IMR-90 (cell line): ENCODE measurements at places on chromosomes 7 and 10.

DNA sequence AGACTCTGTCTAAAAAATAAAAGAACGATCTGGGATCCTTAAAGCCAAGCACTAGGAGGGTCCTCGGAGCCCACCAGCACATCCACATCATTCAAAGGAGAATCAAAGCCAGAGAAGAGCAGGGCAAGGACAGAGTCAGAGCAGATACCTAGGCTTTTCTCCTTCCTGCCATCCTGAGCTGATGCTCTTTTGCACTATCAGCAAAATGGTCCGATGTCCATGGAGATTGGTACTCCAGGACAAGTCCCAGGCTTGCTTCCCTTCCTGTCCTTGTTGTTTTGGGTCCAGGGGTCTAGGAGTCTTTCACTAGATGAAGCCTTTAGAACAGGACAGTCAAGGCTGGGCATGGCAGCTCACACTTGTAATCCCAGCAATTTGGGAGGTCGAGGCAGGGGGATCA lies 58.0 kb upstream of the ELN start:
- no peak for DNase-seq

DNA sequence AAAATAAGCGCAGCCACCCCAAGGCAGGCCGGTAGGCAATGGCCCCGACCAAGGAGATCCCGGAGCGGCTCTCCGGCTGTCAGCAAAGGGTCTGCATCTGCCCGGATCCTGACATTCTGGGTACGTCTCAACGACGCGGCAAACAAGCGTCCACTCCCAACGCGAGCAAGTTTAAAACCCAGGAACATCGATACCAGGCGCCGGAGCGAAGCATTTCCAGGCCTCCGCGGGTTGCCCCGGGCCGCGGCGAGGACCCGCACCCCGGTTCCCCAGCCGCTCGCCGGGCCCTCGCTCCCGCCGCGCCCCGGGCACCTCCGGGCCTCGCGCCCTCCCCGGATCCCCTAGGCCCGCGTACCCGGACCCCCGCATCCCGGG lies 453 bp downstream of the URGCP start:
- peak; percentile 34 for DNase-seq

DNA sequence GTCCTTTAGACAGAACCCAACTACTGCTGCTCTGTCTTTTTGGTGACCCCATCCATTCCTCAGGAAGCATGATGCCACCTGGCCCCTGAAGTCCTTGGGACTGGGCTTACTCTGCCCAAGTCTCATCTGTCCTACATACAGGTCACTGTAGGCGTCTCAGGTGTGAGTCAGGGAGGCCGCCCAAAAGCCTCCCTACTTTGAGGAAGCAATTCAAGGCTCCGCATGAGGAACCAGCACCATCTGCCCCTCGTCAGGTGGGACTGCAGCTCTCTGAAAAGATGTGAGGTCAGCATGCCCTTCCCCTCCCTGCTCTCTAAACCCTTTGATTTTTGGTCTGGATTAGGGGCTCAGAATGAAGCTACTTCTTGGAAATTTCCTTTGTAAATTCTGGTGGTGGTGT lies 354.8 kb downstream of the CXCL12 start:
- DNase-seq, result no peak

GRCh38 chr10:133133471-133134231 lies 26.4 kb upstream of the KNDC1 start:
- DNase-seq, result no peak

DNA sequence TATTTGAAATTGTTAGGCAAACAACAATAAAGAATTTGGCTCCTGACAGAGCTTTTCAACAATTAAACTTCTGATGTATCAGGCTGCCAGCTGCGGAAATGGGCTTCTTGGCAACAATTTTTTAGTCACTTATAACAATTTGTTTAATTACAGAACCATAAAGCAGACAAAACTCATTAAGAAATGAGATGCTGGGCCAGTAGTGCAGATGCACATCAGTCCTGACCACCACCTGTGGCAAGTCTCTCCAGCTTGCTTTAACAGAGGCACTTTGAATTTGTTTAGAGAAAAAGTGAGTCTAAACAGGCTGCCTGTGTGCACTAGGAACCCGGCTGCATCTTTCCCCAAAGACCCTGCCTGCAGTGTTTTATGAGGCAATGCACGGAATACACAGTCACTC lies 1124.4 kb downstream of the NXPH1 start:
- no peak for DNase-seq

DNA sequence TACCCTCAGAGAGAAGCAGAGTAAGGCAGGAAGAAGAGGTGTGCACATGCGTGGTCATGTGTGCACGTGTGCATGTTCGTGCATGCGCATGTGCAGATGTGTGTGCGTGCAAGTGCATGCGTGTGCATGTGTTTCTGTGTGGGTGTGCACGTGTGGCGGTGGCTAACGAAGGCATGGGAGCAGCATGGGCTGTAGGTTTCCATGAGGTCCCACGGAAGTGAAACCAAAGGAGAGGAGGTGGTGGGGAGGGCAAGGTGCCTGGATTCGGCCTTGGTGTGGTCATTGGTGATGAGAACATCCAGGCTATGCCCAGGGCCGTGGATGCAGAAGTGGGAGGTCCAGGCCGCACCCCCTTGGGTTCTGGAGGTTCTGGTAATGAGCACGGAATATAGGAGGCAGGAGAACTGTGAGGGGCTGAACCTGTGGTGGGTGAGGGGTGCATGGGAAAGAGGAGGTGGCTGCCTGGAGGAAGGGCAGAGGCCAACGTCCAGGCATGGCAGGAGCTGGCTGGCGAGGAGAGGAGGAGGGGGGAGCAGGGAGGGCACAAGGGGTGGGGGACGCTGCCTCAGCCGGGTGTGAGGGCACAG lies 2.4 kb upstream of the INPP5A start:
- no peak for DNase-seq

DNA sequence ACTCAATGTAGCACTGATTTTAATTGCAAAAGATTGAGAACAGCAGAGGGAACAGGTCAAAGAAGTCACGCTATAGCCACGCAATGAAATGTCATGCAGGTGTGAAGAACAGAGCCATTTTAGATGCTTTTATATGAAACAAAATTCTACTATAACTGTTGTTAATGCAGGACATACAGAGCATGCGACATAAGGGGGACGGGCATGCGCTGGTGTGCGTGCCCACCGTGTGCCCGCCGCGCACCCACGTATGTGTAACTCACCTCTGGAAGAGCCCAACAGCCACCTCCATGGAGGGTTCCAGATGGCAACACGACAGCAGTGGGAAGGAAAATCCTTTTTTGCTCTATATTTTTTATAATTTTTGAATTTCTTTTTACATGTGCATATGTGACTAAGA lies 410.0 kb upstream of the RNF32 start:
- no peak for DNase-seq

DNA sequence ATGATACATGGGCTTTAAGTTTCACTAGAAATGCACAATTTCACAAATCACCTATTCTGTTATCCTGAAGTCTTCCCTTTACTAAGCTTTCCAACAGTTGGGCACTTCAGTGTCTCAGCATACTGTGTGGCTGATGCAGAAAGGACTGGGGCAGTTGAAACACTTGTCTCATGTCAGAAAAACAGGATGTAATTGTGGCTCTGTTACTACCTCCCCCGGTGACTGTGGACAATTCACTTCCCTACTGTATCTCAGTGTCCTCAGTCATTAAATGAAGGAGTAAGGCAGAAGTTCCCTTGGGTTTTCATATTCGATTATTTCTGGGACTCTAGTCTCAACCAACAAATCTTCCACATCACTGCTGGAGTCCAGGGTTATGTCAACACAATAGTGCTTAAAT lies 17.9 kb downstream of the ANKRD22 start:
- DNase-seq, result no peak

DNA sequence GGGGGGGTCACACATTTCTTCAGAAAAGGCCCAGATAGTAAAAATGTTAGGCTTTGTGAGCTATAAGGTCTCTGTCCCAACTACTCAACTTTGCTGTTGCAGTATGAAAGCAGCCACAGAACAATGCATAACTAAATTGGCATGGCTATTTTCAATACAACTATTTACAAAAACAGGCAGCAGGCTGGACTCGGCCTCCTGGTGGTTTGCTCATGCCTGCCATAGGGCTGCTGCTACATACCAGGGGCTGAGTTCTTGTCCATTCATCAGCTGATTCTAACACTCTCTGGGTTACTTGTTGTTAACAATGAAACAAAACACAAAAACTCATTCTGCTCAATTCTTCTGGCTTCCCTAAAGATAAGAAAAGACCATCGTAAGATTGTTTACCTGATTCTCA lies 109.4 kb upstream of the ADAM12 start:
- DNase-seq, result no peak

- DNase-seq, result peak; percentile 59
Observed at GRCh38 chr10:184911-185310, 49.7 kb downstream of the ZMYND11 start.

DNA sequence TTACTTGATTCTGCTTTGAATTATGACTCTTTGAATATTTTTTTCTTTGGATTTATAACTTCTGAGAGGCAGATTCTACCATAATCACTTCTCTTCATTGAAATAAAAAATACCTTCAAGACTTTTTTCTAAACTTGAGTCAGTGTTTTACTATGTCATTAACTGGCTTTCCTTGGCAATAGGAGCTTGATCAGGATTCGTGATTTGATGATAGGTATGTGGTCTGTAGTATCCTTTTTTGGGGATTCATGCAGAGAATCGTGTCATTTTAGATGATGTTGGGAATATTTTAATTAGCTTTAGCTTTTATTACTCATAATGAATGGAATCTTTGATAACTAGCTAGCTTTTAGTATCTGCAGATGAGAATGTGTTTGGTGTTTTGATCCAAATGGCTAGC lies 83.3 kb downstream of the PHTF2 start:
- no peak for DNase-seq

DNA sequence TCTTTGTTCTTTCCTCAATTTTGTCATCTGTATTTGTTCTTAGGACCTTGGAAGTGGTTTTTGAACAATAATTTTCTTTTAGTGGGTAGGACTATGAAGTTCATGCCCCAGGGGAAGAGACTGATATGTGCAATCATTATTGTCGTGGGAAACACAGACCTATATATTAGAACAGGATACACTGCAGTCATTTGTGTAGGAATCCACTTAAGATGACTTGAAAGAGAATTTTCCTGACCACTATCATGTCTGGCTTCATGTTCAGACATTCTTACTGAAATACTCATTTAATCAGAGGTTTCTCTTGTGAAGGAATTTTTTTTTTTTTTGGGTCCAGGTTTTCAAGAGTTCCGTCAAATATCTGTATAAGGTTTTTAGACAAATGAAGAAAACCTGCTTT lies 163.6 kb downstream of the SUGCT start:
- DNase-seq, result peak; percentile 73

DNA sequence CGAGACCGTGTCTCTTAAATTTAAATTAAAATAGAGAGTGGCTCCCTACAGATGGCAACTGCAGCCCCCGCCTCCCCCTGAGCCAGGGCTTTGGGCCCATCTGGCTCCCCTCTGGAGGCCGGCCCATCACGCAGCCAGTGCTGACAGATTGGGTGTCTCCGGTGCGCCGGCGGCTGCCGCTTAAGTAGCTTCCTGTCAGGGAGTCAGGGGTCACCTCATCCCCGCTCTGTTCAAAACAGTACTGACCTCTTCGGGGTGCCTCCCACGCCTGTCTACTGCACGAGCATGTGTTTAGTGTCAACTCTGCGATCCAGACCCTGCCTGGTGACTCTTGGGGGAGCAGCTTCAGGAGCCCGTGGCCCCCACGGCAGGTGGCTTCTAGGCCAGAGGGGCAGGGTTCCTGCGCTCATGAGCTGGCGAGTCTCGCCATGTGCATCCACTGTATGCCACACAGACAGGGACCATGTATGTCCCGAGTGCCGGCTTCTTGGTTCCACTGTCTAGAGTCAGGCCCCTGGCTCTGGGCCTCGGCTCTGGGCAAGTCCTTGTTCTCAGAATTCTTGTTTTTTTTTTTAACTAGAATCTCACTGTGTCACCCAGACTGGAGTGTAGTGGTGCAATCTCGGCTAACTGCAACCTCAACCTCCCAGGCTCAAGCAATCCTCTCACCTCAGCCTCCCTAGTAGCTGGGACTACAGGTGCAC lies 36.1 kb downstream of the KCTD7 start:
- DNase-seq, result no peak

DNA sequence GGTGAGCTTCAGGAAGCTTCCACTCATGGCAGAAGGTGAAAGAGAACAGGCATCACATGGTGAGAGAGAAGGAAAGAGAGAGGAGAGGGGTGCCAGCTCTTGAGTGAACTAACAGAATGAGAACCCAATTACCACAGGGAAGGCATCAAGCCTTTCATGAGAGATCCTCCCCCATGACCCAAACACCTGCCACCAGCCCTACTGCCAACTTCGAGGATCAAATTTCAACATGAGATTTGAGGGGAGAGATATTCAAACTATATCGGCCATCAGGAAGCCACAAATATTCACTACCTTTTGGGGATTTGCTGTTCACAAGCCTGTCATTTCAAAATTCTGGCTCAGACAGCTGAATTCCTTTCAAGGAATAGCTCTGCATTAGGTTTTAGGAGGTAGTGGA lies 39.9 kb upstream of the SMNDC1 start:
- no peak for DNase-seq

DNA sequence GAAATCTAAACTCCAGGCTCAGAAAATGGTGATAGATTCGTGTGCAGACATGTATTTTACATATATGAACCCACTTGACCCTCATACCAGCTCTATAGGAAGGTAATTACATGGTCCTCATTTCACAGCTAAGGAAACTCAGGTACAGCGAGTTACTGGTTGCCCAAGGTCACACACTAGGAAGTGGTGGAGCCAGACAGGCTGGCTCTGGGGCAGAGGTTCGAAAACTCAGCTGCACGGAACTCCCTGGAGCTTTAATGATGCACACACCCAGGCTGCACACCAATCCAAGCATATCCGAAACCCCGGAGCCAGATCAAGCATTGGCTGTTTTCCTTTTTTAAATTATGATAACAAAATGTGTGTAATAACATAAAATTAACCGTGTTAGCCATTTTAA lies 172.4 kb downstream of the COBL start:
- no peak for DNase-seq

- no peak for DNase-seq
Observed at GRCh38 chr7:108535257-108535656, 9.3 kb upstream of the PNPLA8 start.

GRCh38 chr10:123136806-123137642 lies 1.3 kb downstream of the HMX3 start:
- DNase-seq, result no peak

- DNase-seq, result peak; percentile 10
Observed at GRCh38 chr10:127889605-127890195, 3.0 kb downstream of the CLRN3 start.

GRCh38 chr7:101390901-101391301 lies 28.2 kb downstream of the COL26A1 start:
- no peak for DNase-seq

- DNase-seq, result no peak
Observed at GRCh38 chr7:47362984-47363383, 218.9 kb downstream of the TNS3 start.

GRCh38 chr7:122543891-122544290 lies 155.0 kb downstream of the RNF133 start:
- no peak for DNase-seq

GRCh38 chr10:88089498-88089897 lies 226.1 kb downstream of the PTEN start:
- DNase-seq, result no peak

GRCh38 chr7:28579571-28579970 lies 167.3 kb downstream of the CREB5 start:
- no peak for DNase-seq

- DNase-seq, result peak; percentile 35
Observed at GRCh38 chr7:46468753-46469356, 547.8 kb upstream of the IGFBP3 start.

- no peak for DNase-seq
Observed at GRCh38 chr10:52756295-52756694, 16.3 kb downstream of the MBL2 start.

GRCh38 chr7:20466543-20467021 lies 135.9 kb downstream of the ITGB8 start:
- DNase-seq, result no peak
